ENCODE measurements at places on chromosomes 5 and 9.

GRCh38 chr5:180908998-180909731 is 10.2 kb downstream of the BTNL8 start:
- no peak for DNase-seq

DNA sequence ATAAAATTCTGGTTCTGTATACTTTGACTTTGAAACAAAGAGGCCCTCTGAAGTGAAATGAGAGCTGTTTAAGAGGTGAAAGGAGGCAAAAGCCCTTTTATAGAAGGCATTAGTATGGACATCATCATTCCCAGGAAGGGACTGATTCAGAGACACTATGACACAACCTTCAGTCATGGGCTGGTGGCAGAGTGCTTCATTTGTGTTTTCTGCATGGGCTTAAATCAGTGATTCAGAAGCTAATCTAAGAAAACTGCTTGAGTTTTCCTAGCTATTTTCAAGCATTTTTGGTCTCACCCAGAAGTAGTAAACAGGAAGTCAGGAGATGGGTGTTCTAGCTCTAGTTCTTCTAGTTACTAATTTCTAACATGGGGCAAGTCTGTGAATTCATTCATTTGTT is 288.9 kb downstream of the TRPM3 start:
- DNase-seq, result no peak

DNA sequence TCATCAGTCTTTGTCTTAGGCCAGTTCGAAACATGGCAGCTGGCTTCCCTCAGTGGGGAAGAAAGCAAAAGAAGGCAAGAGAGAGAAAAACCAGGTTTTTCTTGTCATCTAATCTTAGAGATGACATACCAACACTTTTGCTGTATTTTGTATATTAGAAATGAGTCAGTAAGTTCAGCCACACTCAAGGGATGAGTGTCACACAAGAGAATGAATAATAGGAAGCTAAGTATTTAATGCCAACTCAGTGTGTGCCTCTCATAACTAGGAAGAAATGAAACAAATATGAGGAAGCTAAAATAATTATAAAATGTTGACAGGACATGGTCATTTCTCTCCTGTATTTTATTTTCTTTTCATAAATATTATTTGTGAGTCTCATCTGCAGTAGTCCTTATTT is 65.3 kb downstream of the CDH12 start:
- no peak for DNase-seq

- no peak for DNase-seq
Observed at GRCh38 chr5:99088309-99088708, 159.5 kb upstream of the CHD1 start.

DNA sequence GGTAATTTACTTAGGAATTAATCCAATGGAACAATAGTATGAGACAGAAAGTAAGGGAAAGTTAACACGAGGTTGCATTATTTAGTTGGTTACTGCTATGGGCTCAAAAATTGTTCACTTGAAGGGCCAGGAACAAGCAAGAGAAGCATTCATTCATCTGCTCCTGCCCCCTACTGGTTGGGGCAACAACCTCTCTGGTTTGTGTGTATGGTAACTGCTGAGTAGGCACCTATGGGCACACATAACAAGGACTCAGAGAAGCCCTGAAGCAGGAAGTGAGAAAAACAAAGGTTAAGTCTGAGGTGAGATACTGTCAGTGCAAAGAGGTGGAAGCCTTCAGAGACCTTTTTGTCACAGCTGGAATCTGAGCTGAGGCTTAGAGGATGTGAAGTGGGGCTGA is 34.4 kb upstream of the RANBP6 start:
- DNase-seq, result no peak

- DNase-seq, result no peak
Observed at GRCh38 chr9:114497727-114498382, 7.4 kb downstream of the WHRN start.

GRCh38 chr5:167763772-167764171 is 527.7 kb upstream of the WWC1 start:
- DNase-seq, result no peak

- no peak for DNase-seq
Observed at GRCh38 chr5:140039561-140039960, 3.5 kb downstream of the NRG2 start.

DNA sequence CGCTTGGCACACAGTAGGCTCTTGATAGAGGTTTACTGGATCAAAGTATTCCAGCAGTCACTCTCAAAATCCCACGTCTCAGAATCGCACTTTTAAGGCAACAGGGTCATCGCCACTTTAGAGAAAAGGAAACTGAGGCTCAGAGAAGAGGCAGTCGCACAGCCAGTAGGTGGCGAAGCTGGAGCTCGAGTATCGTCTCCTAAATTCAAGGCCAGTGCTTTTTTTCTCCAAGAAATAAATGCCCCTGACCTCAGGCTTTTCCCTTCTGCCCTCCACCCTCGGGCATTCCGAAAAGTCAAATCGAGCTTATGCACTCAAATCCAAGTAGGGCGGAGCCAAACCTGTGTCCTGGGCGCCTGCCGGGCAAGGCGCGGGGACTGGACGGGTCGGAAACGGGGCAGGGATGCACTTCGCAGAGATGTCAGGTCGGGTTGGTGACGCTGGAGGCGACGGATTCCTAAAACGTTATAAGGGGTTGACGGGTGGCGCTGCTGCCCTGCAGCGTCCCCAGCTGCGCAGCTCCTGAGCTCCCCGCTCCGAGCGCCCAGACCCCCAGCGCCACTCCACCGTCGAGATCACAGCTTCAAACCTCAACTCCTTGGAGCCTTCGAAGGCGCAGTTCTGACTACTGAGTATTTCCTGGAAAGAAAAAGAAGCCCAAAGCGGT is 4.7 kb upstream of the FOXB2 start:
- no peak for DNase-seq

DNA sequence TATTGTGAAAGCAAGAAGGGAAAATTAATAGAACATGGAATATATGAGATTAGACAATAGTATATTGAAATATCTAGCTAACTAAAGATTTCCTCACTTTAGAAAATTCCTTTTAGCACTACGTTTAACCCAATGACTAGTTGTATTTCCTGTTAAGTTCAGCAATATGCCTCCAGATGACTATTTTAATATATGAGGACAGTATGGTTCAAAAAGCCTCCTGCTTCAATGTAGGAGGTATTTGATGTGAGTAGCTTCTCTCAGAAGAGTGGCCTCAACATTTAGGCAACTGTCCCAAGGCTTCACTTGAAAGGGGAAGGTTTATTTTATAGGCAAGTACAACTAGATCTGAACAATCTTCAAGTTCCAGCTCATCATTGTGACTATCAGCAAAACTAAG is 2.0 kb upstream of the MEF2C start:
- DNase-seq, result no peak

DNA sequence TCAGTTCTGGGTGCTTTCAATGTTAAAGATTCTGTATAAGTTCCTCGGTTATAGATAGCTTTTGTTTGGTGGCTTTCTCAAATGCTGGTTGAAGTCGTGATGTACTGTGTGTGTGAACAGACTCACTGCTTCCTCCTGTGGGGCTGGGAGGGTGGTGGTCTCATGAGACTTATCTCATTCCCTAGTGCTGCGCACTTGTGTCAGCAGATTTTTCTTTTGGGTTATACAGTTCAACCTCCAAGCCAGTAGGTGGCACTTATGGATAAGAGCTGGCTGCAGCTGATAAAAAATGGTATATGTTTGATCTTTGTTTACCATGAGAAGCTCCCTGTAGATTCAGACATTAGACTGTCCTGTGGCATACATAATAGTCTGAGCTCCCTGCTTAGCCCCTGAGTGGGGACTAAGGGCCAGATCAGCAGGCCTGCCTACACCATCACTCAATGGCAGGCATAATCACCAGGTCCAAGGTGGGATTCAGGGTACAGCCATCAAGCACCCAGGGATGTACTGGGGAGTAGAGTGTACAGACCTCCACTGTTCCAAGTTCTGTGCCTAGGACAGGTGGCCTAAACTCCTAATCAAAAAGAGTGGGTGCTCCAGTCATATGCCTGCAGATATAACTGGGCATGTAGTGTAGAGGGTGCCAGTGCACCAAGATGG is 174.2 kb downstream of the OXCT1 start:
- DNase-seq, result no peak

GRCh38 chr5:135851915-135852845 is 17.7 kb downstream of the SLC25A48 start:
- no peak for DNase-seq

GRCh38 chr9:109010746-109011145 is 2.6 kb downstream of the CTNNAL1 start:
- DNase-seq, result no peak

DNA sequence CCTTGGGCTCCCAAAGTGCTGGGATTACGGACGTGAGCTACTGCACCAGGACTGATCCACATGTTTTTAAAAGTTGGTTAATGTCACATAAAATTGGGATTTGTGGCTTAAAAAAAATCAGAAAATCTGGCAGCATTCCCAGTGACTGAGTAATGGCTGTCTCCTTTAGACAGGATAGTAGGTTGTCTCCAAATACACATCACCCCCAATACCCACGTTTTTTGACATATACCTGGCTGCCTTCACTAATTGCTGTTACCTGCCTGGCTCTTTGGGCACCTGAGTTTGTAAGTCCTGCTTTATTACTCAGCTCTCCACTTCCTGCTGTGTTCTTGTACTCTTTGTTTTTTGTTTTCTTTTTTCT is 84.8 kb downstream of the KDM4C start:
- DNase-seq, result no peak

DNA sequence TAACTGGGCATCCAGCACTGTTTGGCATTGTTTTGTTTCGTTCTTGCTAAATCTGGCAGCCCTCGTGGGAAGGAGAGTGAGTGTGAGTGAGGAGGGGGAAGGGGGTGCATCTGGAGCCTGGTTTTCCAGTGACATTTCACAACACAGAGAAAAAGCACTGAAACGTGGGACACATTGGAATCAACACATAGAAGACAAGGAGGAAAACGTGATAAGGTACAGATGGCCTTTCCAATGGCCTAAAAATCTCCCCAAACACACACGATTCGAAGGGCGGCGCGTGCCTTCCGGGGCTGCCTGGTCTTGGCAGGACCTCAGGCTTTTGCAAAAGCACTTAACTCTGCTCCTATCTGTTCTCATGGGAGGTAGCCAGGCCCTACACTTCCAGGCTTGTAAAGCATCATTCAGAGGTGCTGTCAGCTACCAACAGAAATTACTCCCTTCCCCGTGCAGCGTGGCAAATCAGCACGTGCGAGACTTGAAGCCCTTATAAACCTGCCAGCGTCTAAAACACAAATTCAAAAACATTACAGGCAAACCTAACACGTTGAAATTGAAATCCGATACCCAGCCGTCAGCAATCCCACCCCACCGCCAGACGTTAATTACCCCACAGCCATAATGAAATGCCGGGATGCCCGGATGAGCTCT is 129.4 kb downstream of the OLFM1 start:
- no peak for DNase-seq

DNA sequence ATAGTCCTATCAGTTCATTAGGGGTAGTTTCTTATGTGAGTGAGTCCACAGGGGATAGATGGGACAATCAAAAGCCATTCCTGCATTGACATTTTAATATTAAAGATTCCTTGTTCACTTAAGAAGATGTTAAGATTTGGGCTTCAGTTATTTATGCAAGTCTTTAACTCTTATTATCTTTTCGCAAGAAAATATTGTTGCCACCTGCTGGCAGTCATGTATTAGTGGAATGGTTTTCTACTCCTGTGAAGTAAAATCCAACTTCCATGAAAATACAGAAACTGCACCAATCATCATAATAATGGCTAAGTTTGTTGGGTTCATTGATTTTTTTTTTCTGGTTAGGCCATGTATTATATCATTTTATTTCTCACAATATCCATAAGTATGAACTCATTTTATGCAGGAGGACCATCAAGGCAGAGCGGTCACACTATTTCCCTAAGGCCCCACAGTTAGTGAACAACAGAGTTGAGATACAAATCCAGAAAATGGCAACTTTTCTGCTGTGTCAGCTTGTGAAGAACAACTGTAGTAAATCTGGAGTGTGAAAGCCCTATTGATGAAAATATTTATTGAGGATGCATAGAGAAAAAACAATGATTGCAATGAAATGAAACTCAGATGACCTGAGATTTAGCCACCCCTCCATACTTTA is 88.5 kb upstream of the TXNDC8 start:
- DNase-seq, result no peak

DNA sequence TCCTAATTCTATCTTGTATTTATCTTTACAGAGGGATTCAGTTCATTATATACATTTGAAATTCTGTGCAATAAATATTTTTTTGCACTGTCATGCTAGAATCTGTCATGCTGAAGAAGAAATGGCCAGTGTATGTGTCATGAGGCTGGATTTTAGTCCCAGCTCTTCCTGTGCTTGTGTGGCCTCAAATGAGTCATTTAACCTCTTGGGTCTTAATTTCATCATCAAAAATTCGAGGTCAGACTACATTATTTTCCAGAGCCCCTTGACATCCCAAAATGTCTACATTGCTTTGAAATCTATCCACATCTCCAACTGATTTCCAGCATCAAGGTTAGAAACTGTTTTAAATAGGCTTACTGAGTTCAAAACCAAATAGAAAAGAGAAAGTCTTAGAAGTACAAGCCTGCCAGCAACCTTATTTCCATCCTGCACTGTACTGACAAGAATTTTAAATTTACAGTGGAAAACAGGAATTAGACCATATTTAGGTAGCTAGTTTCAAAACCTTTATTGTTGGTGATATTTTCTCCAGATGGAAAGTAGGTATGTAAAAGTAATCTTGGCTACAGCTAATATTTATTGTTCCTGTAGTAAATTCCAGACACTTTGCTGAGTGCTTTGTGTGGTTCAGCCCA is 96.7 kb upstream of the MAMDC2 start:
- no peak for DNase-seq

GRCh38 chr9:134964271-134965055 is 46.8 kb upstream of the FCN1 start:
- peak; percentile 8 for DNase-seq

DNA sequence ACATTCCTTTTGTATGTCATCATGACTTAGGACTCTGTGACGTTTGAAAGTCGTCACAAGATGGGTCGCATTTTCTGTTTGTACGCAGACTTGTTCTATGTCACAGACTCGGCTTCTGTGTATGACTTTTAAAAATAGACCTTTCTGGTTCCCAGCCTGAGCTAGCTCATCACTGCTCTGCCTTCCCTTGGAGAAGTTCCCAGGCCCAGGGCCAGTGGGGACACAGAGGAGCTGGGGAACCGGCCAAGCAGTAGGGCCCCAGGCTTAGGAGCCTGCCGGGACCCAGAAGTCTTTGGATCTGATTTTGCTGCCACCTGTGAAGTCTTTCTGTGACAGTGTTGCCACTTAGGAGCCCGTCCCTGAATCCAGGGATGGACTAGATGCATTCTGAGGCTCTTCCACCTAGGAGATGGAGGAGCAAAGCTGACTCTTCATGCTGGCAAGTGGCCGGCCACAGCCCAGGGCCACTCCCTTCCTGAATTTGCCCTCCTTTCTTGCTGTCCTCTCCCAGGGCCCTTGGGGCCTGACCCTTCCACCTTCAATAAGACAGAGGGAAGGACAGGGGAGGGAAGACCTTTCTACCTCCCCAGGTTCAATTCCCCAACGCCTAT is 18.1 kb upstream of the UBE2QL1 start:
- no peak for DNase-seq

GRCh38 chr5:129441096-129441495 is 19.0 kb upstream of the ADAMTS19 start:
- no peak for DNase-seq

DNA sequence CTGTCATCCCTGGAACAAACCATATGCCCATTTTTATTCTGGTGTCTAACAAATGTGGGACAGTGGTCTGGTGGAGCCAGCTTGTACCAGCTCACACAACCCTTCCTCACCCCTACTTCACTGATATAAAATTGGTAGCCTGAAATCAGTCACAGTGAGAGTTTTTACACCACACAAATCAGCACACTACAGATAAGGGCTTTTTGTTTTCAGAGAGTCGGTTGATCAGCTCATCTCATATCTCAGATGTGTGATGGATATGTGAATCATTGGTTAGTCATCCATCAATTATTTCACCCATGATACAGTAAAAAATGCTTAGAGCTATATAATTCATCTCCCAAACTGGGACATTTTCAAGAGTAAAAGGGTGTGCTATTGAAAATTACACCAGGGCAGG is 529.2 kb downstream of the EBF1 start:
- no peak for DNase-seq

Measured in femur (tissue), 1 donor.